ENCODE measurements at places on chromosomes 16 and 17.

GRCh38 chr16:47386201-47386718 is 74.6 kb downstream of the ITFG1 start:
- DNase-seq: no peak

DNA sequence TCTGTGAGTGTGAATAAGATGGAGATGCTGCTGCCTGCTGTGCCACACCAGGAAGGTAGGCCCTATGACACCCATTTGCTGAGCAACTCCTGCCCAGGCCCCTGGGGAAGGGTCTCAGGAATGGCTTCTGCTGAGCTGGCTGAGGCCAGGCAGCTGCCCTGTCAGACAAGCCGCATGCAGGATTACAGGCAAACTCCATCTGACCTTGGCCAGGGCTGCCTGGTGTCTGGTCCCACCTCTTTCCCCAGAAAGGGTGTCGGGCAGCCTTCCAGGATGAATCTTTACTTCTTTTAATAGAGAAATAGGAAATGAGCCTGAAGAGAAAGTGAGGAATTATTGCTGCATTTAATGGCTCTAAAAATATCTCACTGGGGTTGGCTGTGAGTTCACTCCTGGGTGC is 182.5 kb downstream of the IRX5 start:
- DNase-seq: no peak

DNA sequence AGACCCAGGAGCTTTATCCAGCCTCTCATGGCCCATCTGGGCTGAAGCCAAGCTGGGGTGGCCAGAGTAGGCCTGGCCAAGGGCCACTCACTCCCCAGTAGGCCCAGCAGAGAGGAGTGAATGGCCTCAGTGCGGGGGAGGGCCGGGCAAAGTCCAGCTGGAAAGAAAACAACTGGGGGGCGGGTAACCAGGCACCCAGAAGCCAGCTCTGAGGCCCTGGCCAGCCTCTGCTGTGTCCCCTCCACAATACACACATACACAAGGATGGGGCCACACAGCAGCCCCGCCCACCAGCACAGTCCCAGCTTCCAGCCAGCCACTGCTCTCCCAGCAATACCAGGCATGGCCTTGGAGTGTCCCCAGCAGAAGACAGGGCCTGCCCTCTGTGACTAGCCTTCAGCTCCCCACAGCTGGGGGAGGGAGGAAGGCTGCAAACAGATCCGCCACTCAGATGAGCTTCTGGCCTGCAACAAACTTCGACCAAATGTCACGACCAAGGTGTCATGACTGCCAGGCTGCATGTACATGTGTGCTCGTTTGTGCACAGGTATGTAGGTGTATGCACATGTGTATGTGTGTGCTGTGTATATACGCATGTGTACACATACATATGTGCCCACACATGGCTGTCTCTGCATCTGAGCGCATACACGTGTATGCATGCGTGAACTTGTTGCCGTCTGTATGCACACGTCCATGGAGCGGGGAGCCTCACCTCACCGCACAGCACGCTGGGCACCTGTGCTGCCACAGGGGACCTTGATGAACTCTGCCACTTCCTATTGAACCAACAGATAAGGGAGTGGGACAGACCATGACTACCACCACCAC is 5.0 kb downstream of the CARHSP1 start:
- no peak for DNase-seq

DNA sequence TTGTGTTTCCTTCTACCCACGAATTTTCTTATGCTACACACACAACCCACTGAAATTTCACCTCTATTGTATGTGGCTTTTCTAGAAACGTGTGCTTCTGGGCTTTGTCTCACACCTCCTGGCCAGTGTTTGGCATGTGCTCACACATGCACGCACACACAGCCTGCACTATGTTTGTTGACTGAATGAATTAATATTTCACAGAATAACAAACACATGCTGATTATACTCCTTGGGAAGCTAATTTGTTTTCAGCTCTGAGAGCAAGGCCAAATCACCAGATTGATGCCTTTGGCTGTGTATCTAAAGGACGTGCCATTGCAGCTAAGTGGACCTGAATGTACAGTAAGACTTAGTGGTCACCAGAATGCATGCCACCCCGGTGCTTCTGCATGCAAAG is 210.7 kb downstream of the WWOX start:
- no peak for DNase-seq

- no peak for DNase-seq
Observed at GRCh38 chr16:674968-675883, at the start of gene RHBDL1. TSS of gene RHBDL1 (plus strand) at chr16:675671. CDS start at chr16:675791, 120 bp downstream.

GRCh38 chr16:48629531-48629930 is 19.6 kb upstream of the N4BP1 start:
- DNase-seq: no peak

DNA sequence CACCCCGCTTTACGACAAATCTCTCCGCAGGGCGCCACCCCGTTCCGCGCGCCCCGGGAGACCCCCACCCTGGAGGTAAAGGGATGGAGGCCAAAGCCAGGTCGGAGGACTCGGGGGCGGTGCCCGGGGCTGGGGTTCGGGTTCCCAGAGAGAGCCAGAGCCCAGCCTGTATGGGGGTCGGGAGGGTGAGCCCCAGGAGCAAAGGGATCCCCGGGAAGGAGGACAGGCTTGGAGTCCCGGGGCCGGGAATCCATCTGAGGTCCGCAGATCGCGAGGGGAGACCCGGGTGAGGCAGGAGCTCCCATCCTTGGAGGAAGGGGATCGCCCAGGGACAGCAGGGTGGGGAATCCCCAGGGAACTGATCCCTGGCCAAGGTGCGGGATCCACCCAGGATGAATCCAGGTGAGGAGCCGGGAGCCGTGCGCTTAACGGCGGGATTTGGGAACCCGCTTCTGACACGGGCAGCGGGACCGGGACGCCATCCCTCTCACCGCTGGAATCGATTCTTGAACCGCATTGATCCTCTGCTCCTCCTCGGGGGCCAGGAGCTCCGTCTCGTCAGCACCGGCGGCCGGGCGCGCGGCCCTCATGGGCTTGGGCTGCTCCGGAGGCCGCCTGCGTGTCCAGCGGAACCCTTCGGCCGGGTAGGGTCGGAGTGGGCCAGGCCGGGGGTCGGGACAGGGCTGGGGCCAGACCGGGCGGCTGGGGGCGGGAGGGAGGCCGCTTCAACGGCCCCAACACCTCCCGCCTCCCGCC is at the start of gene MMD:
Gene MMD, minus strand, starts transcription at position 657 of the 756 bp plus-strand sequence. Its CDS starts 140 bp downstream, at position 517.
- DNase-seq: no peak

GRCh38 chr17:83073389-83074063 is 5.9 kb upstream of the METRNL start:
- DNase-seq: no peak

DNA sequence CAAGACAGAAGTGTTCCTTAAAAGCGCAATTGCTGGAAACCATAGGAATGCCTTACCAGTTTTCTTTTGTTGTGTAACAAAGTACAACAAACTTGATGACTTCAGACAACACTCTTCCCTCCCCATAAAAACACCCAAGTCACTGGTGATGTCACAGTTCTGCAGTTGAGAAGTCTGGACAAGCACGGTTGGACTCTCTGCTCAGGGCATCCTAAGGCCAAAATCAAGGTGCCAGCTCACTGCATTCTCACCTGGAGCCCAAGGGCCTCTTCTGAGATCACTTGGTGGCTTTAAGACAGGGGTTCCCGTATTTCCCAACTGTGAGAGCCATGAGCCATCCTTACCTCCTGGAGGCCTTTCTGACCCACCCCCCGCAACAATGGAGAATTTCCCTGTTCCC is 45.6 kb upstream of the MEAK7 start:
- DNase-seq: no peak

GRCh38 chr16:67561501-67561823 is 864 bp upstream of the CTCF start:
- DNase-seq: no peak

- no peak for DNase-seq
Observed at GRCh38 chr16:87764600-87765472, 950 bp downstream of the KLHDC4 start.

GRCh38 chr16:30040221-30040620 is 9.2 kb upstream of the TLCD3B start:
- DNase-seq: no peak

- DNase-seq: peak; percentile 53
Observed at GRCh38 chr16:48611329-48612137, 1.6 kb upstream of the N4BP1 start.

GRCh38 chr17:59105852-59106462 is 723 bp downstream of the TRIM37 start:
- DNase-seq: peak; percentile 54

GRCh38 chr16:761625-762513 is 1.3 kb downstream of the MSLN start:
- DNase-seq: no peak

GRCh38 chr17:79144133-79144532 is 69.5 kb downstream of the ENGASE start:
- DNase-seq: no peak

DNA sequence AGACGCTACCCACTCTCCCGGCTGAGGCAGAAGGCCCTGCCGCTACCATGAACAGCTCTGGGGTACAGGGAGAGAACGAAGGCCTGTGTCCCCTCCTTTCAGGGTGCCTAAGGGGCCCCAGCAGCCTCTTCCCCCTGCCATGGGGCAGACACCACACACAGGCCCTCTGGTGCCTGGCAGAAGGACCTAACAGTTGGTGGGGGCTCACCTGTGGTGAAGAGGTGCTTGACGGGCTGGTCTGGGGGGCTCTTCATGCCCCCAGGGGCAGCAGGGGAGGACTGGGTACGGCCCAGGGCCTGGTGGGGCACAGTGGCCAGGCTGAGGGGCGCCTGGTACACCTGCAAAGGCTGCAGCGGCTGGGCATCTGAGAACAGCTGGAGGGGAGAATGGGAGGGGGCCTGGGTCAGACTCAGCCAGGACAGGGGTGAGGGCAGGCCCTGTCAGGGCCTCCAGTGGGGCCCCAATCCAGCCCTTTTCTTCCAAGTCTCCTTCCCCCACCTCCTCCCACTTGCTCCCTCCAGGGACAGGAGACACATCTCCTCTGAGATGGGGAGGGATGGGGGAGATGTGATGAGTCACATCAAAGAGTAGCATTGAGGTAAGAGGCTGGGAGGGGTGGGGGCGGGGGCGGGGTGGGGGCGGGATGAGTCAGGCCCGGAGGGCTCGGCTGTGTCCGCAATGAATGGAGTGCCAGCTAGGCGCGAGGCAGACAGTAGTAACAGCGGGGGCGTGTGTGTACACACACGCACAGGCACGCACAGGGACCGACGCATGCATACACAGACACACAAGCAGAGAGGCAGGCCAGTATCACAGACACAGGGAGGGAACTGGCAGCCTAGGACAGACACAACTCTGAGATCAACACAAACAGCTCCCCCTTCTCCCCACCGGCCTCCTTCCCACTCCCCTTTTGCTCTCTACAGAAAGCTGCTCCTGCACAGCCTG is 16.1 kb downstream of the G6PC3 start:
- DNase-seq: no peak

- DNase-seq: no peak
Observed at GRCh38 chr16:30619638-30620037, 9.4 kb upstream of the ZNF689 start.

Measured in stimulated activated CD8-positive, alpha-beta memory T cell treated with anti-CD3 and anti-CD28 coated beads, Interleukin-4, amount 100 ng/mL, for 1 hour (primary cell).